Activated T-cell treated with anti-CD3 and anti-CD28 coated beads for 1 hour (primary cell): ENCODE measurements at places on chromosomes 3 and 15.

GRCh38 chr3:152284906-152285305 lies 16.2 kb downstream of the MBNL1 start:
- no peak for DNase-seq

DNA sequence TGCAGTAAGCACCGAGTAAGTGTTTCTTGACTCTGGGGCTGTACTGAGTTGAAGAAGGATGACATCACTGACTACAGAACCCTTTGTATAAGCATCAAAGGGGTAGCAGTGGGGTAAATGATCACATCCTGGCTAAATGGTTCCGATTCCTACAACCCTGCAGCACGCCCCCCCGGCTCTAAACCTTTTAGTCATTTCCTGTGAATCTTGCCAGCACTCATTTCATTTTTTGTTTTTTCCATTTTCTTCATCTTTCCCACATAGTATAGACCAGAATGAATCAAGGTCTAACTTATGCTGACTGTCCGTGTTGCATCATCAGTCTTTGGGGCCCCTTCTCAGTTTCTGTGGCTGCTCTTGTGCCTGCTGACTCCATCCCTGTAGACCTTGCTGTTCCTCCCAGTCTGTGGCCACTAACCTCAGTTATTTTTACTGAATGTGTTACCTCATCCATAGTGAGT lies 383.1 kb upstream of the TPRG1 start:
- DNase-seq = peak; percentile 32

- no peak for DNase-seq
Observed at GRCh38 chr3:122621112-122621511, 43.7 kb downstream of the PARP15 start.

- peak; percentile 25 for DNase-seq
Observed at GRCh38 chr3:108153451-108153981, 62.7 kb upstream of the CD47 start.

DNA sequence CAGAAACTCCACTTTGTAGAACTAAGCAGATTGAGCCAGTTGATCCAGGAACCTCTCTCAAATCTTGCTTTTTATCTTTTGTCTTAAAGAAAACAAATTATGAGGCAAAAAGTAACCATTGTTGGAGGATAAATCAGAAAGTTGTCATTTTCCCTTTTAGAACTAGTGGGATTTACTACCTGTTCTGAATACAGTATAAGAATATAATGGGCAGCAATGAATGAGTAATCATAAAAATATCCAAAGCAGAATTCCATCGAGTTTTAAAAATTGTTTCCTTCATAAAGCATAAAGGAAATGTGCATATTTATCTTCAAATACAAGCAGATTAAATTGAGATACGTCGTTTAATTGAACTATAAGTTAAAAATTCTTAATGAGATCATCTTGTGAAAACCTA lies 15.9 kb upstream of the ANO10 start:
- DNase-seq = no peak

DNA sequence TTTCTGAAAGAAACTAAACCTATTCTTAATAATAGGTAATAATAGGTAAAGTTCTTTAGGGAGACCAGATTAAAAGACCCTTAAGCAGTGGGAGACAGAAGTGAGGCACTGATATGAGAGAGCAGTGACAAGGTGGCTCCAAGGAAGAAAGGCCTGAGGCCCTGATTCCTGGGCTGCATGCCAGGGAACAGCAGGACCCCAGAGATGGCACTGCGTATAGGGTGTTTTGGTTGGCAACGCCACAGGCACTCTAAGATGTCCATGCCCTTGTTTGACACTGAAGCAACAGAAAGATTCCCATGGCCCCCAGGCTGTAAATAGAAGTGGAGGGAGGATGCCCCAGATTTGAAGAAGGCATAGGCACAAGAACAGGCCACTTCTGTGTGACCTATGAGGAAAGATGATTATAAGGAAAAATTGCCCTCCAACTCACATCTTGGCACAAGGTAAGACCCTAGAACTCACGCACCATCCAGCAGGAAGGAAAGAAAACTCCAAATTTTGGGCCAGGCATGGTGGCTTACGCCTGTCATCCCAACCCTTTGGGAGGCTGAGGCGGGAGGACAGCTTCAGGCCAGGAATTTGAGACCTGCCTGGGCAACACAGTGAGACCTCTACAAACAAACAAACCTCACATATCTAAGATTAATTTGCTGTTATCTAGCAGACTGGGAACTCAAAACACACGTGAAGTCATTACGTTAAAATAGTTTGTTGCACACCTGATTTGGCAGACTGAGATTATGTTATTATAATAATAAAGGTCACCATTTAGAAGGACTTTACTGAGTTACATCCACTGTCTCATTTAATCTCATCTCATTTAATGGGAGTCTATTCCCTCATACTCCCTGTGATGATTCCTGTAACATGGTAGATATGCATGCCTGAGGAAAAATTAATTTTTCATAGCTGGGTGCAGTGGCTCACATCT lies 10.5 kb upstream of the BLM start:
- DNase-seq = no peak
